NCI-H1092 treated with DMSO at 0.1 percent for 48 hours (cell line): ENCODE measurements at places on chromosomes 3 and 15.

DNA sequence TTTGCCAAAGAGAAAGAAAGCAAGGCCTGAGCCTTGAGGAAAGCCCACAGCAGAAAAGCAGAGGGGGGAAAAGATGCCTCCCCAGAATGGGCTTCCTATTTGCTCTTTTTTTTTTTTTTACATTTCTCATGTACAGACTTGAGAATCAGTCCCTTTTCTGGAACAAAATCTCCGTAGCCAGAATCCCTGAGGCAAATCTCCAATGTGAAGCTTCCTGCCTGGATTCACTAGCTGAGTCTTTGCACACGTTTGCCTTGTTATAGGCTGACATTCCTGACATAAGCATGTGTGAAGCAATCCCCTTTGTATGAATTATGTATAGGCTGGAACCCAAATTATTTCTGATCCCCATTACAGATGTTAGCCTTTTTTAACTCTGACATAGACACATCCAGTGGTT lies 52.2 kb upstream of the ACTL6A start:
- no peak for DNase-seq

- no peak for DNase-seq
Measured at GRCh38 chr3:177350121-177350520, 152.8 kb upstream of the TBL1XR1 start.

DNA sequence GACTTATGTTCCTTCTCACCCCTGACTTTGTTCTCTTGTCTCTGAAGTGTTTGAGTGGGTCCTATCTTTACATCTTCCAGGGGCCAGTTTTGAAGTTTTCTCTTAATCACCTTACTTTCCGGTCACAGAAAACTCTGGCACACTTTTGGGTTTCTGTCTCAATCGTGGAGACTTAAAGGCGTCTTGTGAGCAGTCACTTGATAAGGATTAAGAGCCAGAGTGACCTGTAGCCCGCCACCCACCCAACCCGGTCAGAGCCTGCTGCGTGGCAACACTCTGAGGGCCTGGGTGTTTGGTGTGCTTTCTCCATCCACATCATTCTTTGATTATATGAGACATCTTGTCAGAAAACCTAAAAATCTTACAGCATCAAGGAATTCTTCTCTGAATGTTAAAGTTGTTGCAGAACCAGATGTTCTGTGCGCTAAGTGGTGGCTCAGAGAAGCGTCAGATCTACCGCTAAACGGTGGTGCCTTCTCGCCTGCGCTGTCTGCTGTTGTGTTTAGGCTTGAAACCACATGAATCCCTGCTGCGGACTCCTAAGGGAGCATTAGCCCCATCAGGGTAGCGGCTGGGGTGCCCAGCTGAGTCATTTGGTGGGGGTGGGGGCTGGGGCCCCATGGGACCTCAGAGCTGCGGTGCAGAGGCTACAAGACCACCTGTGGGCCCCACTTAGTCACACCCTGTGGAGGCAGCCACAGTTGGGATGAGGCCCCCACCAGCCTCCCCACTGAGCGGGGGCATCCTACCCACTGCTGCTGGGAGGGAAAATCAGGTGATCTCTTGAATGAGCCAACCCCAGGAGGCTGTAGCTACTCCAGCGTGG lies 158.7 kb upstream of the BHLHE40 start:
- no peak for DNase-seq

- no peak for DNase-seq
Measured at GRCh38 chr3:167762296-167762695, 26.8 kb downstream of the SERPINI1 start.

DNA sequence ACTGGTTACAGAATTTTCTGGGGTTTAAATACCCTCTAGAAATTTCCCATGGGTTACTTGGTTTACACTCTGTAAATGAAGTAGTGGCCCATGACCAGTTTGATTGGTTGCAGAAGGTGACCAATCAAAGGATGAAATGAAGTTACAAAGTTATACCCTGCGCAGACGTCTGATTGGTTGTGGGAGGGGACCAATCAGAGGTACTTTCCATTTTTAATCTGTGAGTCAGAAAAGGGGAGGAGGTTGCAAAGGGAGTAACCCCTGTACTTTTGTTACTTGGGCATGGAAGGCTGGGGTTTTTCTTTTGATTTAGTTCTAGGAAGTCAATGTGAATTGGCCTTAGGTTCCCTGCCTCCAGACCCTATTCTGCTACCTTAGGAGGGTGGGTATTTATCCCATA lies 18.7 kb upstream of the APH1B start:
- no peak for DNase-seq

- no peak for DNase-seq
Measured at GRCh38 chr3:169907476-169907875, 3.9 kb upstream of the SAMD7 start.

- DNase-seq = no peak
Measured at GRCh38 chr3:133368371-133369067, 31.3 kb upstream of the BFSP2 start.

- DNase-seq = no peak
Measured at GRCh38 chr3:38853011-38853410, 37.0 kb upstream of the SCN10A start.

DNA sequence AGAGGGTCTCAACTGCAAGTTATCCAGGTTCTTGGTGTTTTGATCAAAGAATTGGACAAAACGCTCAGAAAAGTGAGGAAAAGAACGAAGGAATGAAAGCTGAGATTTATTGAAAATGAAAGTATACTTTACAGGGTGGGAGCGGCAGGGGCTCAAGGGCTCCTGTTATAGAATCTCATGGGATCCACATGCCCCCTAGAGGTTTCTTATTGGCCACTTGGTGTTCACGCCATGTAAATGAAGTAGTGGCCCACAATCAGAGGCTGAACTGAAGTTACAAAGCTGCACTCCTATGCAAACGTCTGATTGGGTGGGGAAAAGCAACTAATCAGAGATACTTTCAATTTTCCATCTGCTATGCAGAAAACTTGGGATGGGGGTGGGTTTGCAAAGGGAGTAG lies 216.7 kb downstream of the PTPRG start:
- no peak for DNase-seq

DNA sequence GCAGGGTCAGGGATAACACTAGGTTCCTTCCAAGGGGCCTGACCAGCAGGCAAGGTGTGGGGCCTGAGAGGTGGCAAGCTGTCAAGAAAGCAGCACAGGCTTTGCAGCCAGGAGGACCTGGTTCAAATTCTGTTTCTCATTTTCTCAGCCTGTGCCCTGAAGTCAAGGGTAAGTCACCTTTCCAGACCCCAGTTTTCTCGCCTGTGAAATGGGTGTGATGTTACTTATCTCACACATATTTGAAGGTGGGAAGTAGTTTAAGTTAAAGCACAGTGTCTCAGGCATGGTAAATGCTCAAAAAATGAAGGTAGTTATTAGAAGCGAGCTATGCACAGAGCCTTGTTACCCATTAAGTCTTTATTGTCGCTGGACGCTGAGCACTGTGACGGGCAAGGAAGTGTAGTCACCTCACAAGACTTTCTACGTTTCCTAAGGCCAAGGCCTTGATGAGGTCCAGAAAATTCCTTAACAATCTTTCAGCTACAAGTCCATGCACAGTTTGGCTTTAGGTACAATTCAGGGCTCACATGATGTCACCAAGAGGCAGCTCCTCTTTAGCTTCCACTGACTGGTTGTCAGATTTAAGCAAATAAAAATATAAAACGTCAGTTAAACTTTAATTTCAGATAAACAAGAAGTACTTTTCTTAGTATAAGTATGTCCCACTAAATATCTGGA lies 522.6 kb upstream of the PROK2 start:
- no peak for DNase-seq

- no peak for DNase-seq
Measured at GRCh38 chr3:166498446-166498845, 661.2 kb upstream of the BCHE start.

DNA sequence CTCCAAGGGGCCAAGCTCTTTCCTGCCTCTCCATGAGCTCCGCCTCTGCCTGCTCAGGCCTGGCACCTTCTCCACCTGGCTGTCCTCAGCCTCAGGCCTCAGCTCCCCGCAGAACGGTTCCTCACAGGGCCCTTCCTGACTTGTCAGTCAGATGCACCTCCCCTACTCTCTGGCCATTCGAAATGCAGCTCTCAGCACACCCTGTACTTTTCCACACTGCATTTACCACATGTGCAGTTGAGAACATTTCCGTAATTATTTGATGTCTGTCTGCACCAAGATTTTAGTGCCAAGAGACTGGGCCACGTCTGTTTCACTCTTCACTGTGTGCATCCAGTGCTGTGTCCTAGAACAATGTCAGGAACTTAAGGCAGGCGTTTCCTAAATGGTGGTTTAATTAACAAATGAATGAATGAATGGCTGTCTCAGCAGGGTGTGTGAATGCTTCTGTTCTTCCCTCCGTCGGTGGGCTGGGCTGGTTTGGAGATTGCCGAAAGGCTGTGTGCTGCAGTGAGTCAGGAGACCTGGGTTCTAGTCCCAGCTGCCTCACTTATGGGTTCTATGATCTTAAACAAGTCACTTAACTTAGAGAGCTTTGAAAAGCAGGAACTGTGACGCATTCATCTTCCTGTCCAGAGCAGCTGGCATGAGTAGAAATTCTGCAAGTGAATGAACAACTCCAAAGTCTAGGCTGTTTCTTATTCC lies 5.4 kb downstream of the MUC4 start:
- no peak for DNase-seq

DNA sequence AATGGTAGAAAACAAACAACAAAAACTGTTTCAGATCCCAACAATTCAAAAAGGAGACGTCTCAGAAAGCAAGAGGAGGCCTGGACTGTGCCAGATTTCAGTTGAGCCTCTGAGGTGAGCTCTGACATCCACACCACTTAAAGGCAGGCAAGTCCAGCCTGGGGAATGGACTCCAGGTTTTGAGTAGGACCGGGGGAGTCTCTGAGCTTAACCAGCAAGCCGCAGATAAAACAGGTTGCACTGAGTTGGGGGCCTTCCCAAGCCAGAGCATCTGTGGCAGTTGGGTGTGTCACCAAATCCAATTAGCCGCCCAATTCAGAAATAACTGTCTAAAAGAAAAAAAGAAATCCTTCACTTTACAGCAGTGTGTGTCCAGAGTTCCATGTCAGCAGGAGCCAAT lies 54.7 kb downstream of the OXNAD1 start:
- no peak for DNase-seq

DNA sequence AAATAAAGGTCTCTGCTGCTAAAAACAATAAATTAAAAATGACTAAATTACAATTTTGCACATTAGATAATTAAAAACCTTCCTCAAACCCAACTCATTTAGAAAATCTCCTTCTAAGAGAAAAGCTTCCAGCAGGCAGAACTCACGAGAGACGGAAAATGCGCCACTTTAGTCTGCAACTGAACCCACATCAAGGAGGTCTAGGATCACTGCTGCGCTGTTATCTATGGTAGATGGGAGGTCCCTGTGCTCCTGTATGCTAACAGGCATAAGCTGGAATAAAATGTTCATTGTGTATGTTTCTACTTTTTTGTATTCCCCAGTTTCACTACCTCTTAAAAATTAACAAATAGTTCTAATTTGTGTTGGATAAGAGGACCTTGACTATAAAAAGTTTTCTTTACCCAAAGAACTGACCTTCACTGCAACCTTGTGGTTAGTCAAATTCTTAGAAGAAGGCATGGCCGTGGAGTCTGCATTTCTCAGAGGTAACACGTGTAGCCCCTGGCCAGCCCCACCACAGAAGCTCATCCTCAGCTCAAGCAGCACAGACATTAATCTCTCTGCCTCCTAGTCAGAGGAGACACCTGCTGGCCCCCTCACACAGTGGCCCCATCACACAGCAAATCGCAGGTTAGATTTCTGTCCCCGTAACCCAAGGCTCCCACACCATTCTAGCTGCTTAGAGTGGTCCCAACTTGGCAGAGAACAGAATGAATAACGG lies 22.3 kb downstream of the STIMATE start:
- no peak for DNase-seq

DNA sequence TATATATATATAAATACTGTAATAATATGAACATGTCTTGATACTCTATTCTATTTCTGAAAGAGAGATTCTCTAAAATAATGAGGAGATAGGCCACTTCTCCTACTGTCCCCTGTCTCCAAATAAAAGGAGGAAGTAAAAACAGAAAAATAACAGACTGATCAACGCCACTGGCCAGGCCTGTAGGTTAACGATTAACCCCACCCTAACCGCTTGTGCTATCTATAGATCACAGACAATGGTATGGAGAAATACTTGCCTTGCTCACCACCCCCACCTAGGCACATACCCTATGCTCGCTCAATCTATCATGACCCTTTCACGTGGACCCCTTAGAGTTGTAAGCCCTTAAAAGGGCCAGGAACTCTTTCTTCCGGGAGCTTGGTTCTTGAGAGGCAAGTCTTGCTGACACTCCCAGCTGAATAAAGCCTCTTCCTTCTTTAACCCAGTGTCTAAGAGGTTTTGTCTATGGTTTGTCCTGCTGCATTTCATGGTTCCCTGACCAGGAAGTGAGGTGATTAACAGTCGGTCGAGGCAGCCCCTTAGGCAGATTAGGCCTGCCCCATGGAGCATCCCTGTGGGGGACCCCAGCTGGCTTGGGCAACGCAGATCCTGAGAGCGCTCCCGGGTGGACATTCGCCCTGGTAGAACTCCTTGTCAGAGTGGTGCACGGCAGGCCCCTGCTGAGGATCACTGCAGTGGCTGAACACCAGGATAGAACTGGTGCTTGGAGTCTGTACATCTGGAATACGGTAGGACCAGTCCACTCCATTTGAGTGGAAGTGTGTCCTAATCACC lies 521.8 kb upstream of the CNTN3 start:
- DNase-seq = no peak

- DNase-seq = no peak
Measured at GRCh38 chr15:51669381-51669780, 11.9 kb upstream of the SCG3 start.

GRCh38 chr15:70720228-70721016 lies 42.9 kb downstream of the UACA start:
- DNase-seq = no peak

DNA sequence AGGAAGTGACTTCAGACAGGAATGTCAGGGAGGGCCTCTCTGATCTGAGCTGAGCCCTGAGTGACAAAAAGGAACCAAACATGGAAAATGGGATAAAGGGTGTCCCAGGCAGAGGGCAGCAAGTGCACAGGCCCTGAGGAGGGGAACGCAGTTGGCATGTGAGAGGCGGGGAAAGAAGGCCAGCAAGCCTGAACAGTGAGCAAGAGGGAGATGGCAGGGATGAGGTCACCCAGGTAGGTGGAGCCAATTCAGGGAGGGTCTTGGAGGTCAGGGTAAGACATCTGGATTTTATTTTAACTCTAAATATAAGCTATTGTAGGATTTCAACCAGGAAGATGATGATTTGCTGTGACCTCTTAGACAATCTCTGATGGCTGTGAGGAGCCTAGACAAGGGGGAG lies 167.7 kb downstream of the LRTM1 start:
- DNase-seq = no peak

- no peak for DNase-seq
Measured at GRCh38 chr15:60646595-60646994, 167.7 kb upstream of the ICE2 start.

DNA sequence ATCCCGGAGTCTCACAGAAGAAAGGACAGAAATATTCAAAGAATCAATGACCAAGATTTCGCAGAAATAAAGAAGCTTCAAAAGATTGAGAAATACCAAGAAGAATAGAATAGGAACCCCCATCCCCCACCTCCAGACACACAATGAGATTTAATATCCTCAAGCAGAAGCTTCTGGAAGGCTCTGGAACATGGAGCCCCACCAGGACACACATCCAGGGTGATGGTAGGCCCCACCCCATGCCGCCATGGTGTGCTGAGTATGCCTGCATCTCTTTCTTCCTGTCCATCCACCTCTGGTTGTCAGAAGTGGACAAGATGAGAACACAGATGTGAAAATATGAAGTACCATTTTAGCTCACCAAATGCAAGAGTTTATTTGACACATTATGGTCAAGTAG lies 19.3 kb downstream of the PRR23E start:
- DNase-seq = no peak

- DNase-seq = no peak
Measured at GRCh38 chr3:86990012-86990733, 776 bp downstream of the VGLL3 start.
